Stromal cell of bone marrow (primary cell): ENCODE measurements at places on chromosomes 3 and 15.

DNA sequence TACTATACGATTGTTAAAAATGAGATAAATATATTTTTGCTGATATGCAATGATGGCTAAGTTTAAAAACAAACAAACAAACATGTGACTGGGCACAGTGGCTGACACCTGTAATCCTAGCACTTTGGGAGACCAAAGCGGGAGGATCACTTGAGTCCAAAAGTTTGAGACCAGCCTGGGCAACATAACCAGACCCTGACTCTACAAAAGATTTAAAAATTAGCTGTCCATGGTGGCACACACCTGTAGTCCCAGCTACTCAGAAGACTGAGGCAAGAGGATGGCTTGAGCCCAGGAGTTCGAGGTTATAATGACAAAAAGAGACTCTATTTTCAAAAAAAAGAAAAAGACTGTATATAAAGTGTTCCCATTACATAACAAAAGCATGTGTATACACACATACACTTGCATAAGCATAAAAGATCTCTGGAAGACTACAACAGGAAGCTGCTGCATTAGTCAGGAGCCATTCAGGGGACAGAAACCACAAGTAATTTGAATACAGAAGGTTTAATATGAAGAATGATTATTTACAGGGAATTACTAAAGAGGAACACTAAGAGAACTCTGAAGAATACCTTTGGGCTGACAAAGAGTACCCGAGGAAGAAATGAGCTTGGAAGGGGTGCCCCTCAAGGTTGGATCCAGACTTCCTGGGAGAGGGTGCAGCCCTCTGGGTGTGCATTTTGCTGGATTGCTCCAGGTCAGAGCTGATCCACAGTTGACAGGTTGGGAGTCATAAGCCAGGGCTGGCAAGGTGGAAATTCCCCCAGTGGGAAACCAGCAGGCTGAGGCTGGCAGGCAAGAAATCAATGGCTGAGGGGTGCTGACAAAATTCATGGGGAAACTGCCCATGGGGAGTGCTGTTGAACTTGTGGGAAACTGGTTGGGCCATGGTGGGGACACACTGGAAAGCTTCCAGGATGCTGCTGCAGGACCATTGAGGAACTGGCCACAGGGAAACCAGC lies 9.3 kb upstream of the TM4SF18 start:
- DNase-seq: peak; percentile 77

DNA sequence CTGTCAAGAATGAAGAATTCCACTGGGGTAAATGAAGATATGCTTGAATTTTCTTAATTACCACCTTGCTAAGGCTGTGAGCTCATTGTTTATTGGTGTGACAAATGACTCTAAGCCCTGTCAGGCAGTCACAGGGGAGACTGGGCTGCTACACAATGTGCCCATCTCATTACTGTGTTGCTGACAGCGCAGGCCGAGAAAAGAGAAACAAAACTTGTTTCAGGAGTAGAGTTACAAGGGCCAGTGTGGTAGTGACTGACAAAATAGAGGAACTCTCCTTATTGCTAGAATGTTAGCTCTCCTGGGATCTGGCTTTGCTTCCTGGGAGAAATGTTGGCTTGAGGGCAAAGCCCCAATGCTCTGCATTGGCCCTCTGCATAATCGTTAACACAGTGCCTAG lies 130.4 kb upstream of the CRBN start:
- no peak for DNase-seq

DNA sequence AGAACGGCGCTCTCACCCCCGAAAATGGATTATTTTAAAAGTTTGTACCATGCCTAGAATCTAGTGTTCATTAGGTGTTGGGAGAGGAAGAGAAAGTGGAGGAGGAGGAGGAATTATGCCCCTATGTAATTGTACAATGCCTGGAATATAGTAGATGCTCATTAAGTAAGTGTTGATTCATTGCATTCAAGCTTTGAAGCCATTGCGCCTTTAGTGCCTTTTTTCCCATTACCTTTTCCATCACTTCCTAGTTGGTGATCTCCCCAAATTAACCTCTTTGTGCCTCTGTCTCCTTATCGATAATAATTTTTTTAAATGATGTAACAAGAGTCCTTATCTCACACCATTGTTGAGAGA lies 220.7 kb upstream of the PRICKLE2 start:
- DNase-seq: no peak

DNA sequence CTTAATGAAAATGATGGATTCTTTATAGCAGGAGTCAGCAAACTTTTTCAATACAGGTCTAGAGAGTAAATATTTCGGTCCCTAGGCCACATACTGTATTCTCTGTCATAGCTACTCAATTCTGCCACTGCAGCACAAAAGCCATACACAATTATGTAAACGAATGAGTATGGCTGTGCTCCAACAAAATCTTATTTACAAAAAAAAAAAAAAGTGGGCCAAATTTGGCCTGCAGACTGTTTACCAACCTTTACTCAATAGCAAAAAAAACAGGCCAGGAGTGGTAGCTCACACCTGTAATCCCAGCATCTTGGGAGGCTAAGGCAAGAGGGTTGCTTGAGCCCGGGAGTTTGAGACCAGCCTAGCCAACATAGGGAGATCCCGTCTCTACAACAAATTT lies 41.1 kb downstream of the TTBK2 start:
- no peak for DNase-seq

- DNase-seq: no peak
Observed at GRCh38 chr15:65828585-65828984, 36.5 kb upstream of the DENND4A start.

- DNase-seq: no peak
Observed at GRCh38 chr15:100923902-100924301, 4.7 kb downstream of the LRRK1 start.
